ENCODE measurements at places on chromosomes 1 and 21.

GRCh38 chr21:36910581-36911307, 55.7 kb downstream of the HLCS start:
- no peak for DNase-seq

- no peak for DNase-seq
Measured at GRCh38 chr1:71417421-71417820, 336.6 kb upstream of the ZRANB2 start.

GRCh38 chr1:248779350-248779749, 23.8 kb upstream of the LYPD8 start:
- DNase-seq = no peak

DNA sequence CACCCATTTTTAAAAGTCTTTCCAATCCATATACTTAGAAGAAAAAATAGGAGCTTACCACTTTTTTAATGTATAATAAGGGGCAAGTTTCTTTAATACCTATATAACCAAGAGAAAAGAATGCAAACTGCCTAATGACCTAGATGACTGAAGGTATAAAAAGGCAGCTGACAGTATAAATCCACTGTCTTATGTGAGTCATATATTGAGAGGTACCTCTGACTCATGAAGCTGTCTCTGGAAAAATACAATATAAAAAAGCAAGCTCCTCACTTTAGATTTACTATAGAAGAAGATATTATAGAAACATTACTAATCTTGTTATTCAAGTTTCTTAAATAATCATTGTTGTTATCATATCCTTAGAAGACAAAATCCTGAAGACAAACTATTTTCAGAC, 144.2 kb downstream of the VAV3 start:
- no peak for DNase-seq

- DNase-seq = no peak
Measured at GRCh38 chr1:3405974-3406867, 48.2 kb upstream of the ARHGEF16 start.
